ENCODE measurements at places on chromosomes 13 and 19.

- DNase-seq = peak; percentile 66
These were observed 693 bp upstream of the TMED1 start for GRCh38 chr19:10836479-10837330.

DNA sequence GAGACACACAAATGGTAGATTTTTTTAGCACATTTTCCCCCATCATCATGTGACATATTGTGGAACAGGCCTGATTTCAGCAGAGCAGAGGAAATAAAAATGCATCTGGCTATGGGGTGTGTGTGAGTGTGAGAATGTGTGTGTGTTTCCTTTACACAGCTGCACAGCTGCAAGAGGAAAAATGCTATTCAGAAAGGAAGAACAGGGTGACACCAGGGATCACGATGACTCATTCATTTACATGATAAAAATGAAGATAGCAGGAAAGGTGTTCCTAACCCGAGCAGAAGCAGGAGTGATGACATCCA, 469.5 kb upstream of the TSHZ3 start:
- no peak for DNase-seq

DNA sequence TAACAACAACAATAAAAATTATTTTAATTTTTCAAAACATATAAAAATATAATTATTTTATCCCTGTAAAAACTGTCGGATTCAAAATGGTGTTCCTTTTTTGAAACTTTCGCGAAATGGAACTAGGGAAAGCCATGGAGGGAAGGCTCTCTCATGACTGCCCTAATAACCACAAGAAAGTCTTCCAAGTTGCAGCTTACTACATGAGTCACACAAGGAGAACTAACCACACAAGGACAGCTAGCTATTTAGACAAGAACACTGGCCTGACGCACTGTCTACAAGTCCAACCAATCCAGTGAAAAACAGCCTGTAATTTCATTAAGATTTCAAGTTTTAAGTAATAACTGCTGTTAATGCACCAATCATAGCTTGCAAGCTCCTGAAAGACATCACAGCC, 319.2 kb upstream of the PCDH9 start:
- DNase-seq = no peak

- DNase-seq = no peak
These were observed 5.9 kb upstream of the GDF15 start for GRCh38 chr19:18379803-18380747.

DNA sequence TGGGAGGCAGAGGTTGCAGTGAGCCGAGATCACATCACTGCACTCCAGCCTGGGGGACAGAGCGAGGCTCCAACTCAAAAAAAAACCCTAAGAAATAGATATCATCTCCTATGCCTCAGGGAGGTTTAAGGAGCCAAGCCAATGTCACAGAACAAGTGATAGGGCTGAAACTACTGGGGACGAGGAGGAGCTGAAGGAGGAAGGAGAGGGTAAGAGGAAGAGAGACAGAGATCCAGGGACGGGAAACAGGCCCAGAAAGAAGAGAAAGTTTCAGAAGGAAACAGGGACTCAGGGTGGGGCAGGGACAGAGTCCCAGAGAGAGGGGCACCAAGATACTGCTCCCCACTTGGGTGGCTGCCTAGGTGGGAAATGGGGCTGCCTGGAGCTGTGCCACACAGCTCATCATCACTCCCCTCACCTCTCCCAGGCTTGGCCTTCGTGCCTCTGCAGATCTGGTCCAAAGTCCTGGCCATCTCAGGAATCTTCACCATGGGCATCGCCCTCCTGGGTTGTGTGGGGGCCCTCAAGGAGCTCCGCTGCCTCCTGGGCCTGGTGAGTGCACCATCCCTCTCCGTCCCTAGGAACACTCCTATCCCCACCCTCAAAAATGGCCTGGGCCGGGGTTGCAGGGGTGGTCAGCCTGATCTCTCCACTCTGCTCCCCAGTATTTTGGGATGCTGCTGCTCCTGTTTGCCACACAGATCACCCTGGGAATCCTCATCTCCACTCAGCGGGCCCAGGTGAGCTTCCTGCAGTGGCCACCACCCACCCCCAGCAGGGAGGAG, 1.5 kb downstream of the CD37 start:
- DNase-seq = no peak

DNA sequence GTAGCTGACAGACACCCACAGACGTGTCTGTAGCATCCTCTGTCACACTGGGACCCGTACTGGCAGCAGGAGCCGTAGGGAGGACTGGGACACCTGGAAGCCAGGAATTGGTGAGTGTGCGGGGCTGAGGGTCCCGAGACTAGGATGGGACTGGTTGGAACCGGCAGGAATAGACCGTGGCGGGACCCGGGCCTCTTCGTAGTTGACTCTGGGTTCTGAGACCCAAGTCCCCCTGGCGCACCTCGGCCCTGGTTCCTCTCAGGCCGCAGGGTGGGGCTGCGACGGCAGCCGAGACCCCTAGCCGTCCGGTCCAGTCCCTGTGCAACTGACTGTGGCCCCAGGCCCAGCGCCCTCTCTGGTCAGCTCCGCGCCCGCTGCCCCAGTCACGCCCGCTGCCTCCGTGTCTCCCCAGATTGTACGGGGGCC, 64.7 kb downstream of the ZNF823 start:
- no peak for DNase-seq

DNA sequence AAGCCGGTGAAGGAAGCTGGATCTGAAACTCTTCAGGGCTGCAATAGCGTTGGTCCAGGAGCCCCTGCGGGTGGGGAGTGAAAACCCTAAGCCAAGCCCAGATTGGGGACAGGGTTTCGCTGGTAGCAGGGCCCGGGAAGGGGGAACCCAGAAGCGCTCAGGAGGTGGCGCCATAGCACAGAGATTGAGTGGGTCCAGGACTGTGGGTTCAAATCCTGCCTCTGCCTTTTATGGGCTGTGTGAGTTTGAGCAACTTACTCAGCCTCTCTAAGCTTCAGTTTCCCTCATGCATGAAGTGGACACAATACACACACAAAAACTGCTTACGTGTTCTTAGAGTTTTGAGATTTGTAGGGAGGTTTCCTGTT, 8.3 kb upstream of the SYCN start:
- peak; percentile 24 for DNase-seq

- no peak for DNase-seq
These were observed 1.5 kb downstream of the PLEKHF1 start for GRCh38 chr19:29666578-29667386.

DNA sequence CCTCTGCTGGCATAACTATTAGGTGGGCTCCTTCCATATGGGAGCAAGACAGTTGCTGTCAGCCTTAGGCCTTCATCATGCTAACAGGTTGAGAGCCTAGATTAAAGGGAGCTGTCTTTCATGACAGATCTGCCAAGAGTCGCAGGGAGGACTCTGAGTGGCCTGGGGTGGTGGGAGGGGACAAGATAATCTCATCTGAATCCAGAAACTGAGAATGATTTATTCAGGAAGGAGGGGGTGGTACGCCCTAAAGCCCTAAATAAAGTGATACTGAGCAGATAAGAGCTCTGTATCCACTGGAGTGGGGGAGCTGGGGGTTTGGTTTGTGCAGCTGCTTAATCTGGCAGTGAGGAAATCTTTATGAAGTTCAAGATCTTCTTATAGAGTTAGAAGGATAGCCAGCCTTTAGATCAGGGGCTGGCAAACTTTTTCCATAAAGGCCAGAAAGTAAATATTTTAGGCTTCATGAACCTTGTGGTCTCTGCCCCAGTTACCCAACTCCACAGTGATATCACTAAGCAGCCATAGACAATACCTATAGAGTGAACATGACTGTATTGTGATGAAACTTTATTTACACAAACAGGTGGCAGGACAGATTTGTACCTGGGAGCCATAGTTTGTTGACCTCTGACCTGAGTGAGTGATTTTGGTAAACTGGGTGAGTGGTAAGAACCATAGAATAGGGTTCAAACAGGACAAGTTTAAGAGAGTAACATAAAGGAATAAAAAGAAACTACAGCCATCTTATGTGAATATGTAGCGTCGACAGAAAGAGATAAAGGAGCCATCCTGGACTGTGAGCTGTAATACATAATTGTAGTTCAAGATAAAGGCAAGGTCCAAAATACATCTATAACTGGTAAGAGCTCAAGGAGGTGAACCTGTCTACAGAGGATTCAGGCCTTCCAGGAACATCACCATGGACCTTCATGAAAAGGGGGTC, 9.8 kb upstream of the STK24 start:
- no peak for DNase-seq

- no peak for DNase-seq
These were observed 3.9 kb upstream of the TMPRSS9 start for GRCh38 chr19:2356036-2356646.

DNA sequence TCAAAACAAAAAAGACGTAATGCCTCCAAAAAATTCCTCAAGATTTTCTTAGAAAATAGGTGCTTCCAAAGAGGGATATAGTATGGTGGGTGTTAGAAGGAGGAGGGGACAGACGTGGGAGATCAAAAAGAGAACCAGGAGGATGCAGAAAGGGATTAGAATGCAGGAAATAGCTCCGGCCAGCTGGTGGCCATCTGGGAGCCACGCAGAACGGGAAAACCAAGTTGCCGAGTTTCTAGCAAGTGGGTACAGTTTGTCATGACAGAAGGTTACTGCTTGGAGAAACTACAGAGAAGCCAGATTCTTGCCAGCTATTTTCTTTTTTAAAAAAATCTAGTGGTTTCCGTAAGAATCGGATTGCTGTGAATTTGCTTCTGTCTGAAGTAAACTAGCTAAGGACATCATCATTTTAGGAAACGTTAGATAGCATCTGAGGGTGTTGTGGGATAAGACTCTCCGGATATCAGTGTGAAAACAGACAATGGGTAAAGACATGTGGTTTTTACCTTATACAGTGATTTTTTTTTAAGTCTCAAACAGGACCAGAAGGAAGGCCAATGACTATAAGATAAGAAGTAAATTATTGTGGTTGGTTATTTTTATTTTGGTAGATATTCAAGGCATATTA, 104.9 kb downstream of the HSPH1 start:
- DNase-seq = no peak

DNA sequence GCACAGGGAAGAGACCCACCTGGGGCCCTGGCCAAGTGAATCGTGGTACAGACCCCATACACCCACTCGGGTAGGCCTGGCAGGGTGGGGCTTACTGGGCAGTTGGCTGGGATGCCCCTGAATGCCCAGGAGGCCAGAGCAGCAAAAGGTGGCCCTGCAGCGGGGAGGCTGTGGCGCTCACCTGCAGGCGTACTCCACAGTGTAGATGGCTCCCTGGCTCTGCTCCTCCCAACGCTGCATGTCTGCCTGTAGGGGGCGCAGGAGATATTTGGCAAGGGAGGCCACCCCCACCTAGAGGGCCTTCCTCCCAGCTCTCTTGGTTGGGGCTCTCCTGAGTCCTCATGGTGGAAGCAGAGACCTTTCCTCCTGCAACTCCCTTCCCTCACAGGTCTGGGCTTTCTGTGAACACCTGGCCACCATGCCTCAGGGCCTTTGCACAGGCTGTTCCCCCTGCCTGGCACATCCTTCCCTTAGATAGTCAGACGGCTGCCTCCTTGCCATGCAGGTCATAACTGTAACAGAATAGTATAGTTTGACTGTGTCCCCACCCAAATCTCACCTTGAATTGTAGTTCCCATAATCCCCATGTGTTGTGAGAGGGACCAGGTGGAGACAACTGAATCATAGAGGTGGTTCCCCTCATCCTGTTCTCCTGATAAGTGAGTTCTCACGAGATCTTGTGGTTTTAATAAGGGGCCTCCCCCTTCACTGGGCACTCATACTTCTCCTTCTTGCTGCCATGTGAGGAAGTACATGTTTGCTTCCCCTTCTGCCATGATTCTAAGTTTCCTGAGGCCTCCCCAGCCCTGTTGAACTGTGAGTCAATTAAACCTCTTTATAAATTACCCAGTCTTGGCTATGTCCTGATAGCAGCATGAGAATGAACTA, 5.9 kb downstream of the BORCS8 start:
- peak; percentile 35 for DNase-seq

DNA sequence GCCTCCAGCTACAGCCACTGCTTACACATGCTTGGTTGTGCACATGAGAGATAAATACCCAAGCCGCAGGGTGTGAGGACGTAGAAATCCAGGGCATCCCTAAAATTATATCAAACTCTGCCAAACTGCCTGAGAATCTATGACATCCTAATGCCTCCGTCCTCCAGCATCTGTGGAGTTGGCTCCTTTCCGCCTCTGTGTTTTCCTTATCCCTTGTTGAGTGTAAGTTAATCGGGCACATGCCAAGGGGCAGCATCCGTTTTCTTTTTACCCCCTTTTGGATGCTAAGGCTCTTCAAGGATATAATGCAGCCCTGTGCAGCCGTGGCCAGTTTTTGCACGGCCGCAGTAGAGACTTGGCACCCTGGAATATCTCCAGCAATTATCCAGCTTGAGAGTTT, 66.5 kb downstream of the COL4A2 start:
- DNase-seq = no peak

DNA sequence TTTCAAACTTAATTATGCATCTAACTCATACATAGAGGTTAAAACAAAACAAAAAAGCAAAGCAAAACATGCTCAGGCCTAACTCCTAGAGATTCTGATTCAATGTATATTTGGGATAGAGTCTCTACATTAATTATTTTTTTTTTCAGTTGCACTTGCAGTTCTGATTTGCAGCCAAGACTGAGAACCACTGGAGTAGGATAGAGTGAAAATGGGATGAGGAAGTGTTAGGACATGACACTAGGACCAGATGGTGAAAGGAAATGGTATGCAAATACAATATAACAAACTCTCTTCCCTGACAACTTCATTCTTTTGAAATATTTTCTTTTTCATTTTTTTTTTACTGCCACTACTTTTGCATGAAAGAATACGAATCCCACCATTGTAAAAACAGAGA, 1.8 kb downstream of the CCDC122 start:
- no peak for DNase-seq

DNA sequence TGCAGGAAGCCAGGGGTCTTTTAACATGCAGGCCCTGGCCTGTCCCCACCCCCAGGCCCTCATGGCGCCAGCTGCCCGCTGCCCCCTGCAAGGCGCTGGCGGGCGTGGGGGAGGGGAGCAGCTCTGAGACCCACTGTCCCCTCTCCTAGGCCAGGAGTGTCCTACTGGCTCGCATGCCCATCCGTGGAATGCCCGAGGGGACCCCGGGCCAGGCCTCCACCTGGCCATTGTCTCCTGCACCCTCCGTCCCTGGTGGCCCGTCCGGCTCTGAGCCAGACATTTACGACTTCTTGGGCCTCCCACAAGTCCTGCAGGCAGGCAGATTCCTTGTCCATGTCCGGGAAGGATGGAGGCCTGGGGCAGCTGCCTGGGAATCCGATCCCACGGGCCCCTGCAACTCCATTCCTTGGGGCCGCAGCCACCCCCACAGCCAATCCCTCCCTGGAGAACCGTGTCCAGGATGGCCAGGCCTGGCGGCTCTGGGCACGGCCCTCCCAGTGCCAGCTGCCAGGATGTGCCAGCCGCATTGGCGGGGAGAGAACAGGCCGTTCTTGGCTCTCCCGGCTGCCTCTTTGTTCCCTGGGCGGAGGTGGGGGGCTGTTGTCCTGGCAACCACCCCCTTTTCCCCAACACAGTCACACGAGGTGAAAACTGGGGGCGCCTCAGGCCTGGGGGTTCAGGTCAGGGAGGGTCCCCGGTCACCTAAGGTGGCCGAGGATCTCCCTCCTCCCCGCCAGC, 10.5 kb upstream of the PLIN3 start:
- DNase-seq = no peak

DNA sequence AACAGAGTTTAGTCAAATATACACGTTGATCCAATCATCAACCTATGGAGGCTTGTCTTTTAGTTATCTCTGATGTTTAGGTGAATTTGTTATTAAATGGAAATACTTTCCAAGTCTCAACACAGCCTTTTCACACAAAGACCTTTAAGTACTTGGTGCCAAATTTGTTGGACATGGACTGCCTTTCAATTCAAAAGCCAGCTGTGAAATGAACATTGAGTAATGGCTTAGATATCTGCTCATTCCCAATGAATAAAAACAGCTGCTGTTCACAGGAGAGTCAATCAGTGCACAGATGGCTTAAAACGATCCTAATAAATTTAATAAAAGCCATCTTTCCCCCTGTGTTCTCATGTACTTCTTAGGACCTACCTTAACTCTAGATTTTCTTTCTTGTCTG, 19.9 kb upstream of the DHRS12 start:
- DNase-seq = no peak
